ENCODE measurements at places on chromosomes 1 and 21.
A peak's percentile ranks its signal among the peaks of the same experiment; 100 is the strongest.

DNA sequence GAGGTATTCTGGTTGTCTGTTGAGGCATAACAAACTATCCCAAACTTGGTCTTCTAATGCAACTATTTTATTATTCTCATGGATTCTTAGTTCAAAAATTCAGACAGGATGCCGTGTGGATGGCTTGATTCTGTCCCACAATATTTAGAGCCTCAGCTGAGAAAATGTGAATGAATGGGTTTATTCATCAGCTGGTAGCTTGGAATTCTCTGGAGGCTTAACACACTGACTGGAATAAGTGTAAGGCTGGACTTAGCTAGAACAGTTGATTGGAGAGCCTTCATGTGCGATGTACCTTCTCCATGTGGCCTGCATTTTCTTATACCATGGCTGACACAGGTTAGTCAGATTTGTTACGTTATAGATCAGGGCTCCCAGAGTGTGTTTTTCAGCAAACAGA is 30.8 kb downstream of the TNNI3K start:
- DNase-seq: no peak

DNA sequence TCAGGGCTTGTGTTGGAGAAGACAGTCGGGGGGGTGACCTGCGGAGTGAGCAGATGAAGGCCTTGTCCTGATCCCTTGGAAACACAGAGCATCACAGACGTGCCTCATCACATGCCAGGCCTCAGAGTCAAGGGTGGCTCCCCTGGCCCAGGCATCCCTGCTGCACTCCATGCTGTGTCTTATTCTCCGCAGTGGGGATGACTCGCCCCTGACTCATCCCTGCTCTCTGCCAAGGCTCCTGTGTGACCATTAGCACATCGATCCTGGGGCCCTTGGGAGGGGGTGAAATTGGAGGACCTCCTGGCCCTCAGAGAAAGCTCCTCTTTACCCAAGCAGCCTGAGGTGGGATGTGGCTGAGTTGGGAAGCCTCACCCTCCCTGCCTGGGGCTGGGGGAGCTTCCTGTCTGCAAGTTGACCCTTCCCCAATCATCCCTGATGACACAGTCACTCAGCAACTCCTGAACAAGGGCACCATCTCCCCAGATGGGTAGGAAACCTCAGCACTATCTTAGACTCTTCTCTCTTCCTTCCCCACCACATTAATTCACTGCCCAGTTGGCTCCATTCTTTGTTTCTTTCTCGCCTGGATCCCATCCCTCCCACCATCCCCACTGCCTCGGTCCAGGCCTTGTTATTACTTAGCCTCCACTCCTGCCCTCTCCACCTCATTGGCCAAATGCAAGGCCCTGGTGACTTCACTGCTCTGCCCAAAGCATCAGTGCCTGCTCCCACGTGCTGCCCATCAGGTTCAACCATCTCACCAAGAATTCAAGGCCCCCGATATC is 74.6 kb downstream of the CAMK2N1 start:
- DNase-seq: no peak

DNA sequence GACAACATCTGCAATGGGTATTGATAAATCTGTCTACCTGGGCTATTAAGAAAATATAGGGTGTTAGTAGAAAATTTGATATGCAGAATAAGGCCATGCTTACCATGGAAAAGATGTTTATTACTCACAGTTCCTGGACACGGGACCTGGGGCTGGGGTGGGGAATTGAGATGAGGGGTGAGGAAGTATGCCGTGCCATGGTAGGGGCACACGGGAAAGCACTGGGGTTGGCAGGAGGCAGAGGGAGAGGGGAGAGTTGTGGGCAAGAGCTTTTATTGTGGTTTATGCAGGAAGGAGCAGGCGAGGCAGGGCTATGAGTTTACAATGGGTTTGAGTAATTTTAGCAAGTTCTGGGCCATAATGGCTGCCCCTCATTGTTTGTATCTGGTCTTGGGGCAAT is 493.8 kb downstream of the SIPA1L2 start:
- no peak for DNase-seq

DNA sequence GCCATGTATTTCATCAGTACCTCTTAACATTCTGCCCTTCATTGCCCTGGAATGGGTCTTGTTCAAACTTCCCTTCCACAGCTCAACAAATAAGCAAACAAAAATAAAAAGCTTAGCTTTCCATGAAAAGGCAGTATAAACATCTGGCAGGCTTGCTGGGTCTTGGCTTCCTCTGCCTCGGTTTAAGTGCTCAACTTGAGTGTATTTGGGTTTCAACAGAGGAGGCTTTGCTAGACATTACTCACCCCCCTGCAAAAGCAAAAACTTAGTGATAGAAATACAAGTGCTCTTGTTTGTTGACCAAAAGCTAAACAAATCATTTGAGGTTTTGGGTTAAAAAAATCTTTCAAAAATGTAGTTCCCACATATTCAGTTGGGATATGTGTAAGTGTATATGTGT is 518.5 kb downstream of the PLPP3 start:
- no peak for DNase-seq

DNA sequence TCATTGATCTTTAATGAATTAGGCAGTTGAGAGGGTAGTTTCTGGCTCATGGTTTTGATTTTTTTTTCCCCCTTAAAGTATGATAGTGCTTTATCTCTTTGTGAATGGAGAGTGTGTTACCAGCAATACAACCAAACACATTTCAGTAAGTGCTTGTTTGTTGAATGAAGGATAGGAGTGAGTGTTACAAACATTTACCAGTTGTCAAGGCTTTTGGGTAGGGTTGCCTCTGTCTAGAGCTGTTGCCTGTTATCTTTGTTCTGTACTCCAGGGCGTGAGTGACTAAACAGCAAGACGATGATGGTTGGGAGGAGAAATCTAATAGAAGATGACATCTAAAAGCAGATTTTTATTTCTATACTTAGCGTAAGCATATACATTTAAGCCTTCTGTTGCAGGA is 21.5 kb downstream of the MAP3K7CL start:
- no peak for DNase-seq

- peak; percentile 72 for DNase-seq
These were observed at the start of gene RIT1 for GRCh38 chr1:155911156-155912055. Gene RIT1, minus strand, starts transcription at chr1:155911349. Its CDS starts 588 bp downstream, at chr1:155910761.

DNA sequence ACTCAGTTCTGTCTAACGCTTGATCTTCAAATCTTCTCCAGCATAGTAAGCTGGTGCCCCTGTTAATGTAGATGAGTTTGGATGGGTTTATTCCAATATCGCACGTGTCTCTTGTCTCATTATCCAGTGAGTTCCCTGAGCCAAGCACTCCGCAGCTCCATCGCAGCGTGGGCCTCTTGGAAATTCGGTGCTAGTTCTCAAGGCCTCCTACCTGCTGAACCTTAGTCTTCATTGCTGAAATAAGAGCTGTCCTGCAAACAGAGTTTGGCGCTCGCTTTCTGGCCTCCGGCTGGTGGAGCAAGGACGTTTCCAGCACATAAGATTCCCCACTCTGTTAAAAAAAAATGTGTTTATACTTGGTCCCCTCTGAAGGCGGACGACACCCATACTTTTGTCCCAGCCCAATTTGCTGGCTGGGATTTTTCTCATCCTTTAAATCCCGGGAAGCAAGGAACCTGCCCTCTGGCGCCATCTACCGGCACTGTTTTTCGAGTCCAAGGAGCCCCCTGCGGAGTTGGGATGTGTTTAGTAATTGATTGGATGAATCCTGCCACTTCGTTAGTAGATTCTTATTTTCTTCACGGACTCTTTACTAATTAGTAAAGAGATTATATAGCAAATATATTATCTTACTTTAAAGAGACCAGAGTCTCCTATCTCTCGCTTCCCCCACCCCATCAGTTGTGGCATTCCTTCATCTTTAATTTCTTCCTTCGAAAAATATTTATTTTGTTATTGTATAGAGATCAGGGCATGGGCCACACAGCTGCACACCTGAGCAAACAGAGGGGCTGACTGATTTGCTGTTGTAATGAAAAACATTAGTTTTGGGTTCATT is 14.7 kb downstream of the JUN start:
- peak; percentile 52 for DNase-seq

- peak; percentile 46 for DNase-seq
These were observed 32.7 kb upstream of the GRHL3 start for GRCh38 chr1:24286246-24287010.

GRCh38 chr1:117271959-117272358 is 61.2 kb upstream of the VTCN1 start:
- no peak for DNase-seq

GRCh38 chr1:217133958-217134856 is 411.0 kb upstream of the ESRRG start:
- no peak for DNase-seq

DNA sequence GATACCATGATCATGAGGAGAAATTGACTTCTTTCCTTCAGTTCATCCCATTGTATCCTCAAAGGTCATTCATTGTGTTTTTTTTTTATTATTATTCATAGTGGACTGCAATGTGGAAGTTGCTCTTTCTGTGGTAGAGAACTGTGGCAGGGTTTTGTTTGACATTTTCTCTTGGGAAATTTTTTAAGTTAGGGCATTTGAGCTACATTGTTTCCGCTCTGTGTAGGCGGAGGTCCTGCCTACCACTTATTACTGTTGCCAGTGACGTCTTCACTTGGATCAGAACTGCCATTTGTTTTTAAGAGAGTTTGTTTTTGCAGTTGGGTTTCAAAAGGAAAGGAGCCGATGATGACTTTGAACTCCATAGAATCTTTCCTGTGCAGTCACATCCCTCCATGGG is 287.4 kb upstream of the FMN2 start:
- no peak for DNase-seq

DNA sequence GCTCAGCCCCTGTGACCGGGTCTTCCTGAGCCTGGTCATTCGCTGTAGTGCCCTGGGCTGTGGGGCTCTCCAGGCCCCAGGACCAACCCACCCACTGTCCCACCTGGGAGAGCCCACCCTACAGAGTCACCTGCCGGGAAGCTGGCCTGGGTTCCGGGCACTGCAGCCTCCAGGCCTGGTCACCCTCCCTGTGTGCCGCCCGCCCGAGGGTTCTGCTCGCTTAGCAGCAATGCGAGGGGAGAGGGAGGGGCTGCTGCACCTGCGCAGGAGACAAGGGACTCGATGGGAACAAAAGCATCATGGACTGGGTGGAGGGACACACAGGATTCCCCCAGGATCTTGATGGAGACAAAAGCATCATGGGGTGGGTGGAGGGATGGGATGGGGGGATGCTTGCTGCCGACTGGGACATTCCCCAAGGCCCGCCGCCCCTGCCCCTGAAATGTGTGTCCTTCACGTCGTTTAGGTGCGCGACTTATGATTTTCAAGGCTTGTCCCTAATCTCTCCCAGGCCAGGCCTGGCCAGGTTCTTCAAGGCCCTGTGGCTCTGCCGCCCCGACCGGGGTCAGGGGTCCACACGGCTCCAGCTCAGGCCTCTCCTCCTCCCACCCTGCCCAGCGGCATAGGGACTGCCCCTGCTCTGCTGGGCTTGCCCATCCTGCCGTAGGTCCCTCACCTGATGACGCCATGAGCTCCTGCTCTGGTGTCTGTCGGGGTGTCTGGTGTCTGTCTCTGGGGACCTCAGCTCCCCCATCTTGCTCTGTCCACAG is 1.7 kb downstream of the KRTAP10-8 start:
- DNase-seq: no peak

DNA sequence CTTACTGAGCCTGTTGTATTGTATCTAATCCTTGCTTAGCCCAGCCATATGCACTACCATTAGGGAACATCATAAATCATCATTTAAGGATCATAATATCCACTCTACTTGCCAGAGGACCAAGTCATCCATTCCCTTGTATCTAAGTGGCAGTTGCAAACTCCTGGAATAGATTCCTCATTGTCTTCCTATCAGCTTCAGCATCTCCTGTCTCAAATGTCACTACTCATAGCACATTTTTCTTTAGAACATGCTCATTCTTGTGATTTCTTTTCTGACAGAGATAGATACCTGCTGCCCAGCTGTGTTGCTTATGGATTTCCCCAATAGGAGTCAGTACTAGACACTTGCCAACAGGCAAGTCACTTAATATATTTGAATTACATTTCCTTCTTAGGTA is 84.3 kb downstream of the OLFML3 start:
- DNase-seq: peak; percentile 57

GRCh38 chr21:36450511-36450910 is 29.4 kb downstream of the CLDN14 start:
- no peak for DNase-seq

GRCh38 chr1:113982949-113983348 is 3.7 kb downstream of the OLFML3 start:
- no peak for DNase-seq

Measured in NCI-H2171 treated with DMSO at 0.1 percent for 48 hours (cell line).